ENCODE measurements at places on chromosomes 3 and 15.

GRCh38 chr3:5122741-5123706 lies 932 bp downstream of the ARL8B start:
- no peak for DNase-seq

DNA sequence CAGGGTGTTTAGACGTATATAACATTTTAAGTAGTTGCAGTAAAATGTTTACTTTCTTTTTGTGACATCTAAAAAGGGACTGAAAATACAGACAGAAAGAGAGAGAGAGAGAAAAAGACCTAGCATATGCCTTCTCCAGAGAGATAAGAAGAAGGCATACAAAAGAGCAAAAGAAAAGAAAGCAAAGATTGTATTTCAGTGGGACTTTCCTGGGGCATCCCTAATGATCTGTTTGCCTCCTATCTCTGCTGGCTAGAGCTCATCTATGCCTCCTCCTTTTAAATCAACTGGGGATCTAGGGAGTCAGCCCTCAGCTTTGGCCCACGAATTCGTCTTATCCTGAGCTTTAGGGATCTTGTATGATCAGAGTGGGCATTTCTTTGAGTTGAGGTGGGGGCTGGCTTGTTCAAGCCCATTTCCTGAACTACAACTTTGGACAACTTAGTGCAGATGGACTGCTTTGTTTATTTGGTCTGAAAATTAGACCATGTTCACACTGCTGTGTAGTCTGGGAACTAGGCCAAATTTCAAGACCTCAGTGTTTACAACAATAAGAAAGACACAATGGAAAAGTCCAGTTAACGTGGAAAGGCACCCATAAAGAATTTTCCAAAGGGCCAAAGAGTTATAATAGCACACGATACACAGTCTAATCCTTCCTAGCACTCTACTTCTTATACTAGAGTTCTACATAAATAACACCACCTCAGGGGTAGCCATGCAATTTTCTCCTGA lies 61.0 kb downstream of the ATP8B4 start:
- DNase-seq: no peak

DNA sequence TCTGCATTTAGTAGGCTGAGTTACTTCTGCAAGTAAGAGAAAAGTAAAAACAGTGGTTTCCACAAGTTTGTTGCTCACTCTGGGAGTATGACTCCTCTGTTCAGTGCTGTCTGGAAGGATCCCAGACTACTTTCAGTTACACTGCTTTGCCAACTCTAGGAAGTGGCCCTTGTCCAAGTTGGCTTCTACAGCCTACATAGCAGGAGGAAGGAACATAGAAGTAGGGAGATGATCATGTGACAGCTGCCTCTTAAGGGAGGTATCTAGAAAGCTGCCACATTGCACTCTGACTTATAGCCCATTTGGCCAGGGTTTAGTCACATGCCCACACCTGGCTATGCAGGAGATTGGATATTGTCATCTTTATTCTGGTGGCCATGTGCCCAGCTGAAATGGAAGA lies 298.1 kb downstream of the NSUN3 start:
- DNase-seq: no peak

DNA sequence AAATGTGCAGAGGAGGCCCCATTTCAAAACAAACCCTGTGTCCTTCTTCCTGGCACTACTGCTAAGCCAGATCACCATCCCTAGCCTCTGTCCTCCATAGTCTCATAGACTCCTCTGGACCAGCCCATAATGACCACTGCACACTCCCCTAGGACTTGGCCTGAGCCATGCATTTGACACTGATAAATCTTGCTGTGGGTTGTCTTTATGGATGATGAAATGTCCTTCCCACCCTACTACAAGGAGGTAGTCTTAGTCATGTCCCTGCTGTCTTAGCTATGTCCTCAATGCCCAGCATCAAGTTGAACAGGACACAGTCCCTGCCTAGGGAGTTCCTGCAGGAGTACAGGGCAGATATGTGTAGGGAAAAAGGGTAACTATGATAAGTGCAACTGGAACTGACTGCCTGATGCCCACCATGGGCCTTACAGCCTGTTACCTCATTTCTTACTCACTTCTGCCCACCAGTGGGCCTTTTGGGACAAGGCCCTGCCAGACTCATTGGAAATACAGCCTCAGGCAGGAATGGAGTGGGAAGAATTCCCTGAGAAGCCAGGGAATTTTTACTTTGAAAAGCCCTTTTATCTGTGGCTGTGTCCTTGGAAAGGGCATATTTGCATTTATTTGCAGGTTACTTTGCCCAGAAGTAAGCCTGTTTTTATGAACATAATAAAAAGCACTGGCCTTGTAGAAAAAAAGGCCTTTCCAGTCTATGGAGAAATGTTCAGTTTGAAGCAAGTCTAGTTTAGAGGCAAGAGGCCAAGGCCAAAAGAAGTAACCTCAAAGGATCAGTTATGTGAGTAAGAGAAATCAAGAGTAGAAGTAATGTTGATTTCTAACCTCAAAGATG lies 199.6 kb upstream of the EIF1B start:
- DNase-seq: no peak

GRCh38 chr3:62777674-62778073 lies 97.5 kb downstream of the CADPS start:
- DNase-seq: no peak

DNA sequence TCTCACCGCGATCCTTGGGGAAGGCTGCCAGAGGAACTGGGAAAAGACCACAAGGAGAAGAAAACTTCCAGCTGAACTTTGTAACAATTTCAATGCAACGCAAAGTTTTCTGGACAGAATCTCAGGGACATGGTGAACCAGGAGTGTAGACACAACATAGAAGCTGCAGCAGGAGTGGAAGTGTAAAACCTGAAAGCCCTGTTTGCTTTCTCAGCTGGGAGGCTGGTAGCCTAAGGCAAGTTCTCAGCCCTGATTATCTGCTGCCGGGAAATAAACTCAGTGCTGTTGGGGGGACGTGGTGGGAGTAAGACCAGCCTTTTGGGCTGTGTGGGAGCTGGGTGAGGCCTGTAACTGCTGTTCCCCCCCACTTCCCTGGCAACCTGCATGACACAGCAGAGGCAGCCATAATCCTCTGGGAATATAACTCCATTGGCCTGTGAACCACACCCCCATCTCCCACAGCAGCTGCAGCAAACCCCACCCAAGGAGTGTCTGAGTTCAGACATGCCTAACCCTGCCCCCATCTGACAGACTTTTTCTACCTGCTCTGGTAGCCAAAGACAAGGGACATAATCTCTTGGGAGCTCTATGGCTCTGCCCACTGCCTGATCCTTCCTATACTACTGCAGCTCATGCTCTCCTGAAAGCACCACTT lies 106.7 kb downstream of the ZNF621 start:
- DNase-seq: no peak

- no peak for DNase-seq
Observed at GRCh38 chr15:72491768-72492167, 17.6 kb downstream of the ARIH1 start.
